ENCODE measurements at places on chromosomes 4 and X.

DNA sequence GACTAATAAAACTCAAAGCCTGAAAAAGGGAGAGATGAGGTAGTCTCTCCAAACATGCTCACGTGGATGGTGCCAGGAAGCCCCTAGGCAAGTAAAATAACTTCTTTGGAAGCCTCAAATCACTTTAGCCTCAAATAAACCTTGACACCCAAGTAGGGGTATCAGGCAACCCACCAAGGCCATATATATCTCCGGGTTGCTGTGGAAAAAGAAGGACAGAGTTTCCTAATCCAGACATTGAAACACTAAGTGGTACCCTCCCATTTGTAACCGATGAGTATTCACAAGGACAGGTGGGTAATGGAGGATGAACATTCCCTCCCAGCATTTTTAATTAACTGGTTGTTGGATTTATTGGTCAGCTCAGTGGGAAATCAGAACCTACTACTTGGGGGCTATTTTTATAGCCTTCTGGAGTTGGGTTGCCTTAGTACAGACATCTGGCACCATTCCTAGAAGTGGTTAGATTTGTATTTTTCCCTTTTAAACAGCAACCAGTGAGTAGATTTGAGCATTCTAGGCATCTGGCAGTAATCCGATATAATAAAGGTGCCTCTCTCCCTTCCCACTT, 87.7 kb downstream of the GPC3 start:
- DNase-seq: no peak

DNA sequence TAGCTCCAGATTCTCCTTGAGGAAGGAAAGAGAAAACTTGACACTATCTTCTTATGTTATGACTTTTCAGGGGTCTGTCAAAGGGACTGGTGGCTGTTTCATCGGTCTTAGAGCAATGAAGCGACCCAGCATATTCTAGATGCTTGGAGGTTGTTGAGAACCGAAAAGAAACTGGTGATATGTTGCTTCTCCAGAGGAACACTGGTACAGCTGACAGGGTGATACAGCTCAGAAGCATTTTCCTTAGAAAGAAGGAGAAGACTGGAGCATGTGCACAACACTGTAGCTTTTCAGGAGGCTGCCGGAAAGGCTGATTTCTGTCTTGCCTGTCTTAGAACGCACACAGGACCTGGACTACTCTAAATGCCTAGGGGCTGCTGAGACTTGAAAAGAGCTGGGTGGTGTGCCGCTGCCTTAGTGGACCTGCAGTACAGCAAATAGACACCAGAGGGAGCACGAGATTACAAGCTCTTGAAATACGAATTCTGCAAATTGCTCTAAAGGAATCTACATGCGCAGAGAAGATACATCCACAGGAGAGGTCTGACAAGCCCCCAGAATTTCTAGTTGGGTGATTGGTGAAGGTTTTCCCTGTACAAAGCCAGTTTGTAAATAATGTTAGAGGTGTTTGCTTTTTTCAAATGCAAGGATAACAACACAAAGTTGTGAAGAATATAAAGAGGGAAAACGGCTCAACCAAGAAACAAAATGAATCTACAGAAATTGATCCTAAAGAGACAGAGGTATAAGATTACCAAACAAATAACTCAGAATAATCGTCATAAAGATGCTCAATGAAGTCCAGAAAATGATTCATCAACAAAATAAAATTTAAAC, 223.1 kb upstream of the DMD start:
- DNase-seq: peak; percentile 1

- no peak for DNase-seq
Measured at GRCh38 chr4:154024097-154024694, 235.3 kb upstream of the SFRP2 start.

DNA sequence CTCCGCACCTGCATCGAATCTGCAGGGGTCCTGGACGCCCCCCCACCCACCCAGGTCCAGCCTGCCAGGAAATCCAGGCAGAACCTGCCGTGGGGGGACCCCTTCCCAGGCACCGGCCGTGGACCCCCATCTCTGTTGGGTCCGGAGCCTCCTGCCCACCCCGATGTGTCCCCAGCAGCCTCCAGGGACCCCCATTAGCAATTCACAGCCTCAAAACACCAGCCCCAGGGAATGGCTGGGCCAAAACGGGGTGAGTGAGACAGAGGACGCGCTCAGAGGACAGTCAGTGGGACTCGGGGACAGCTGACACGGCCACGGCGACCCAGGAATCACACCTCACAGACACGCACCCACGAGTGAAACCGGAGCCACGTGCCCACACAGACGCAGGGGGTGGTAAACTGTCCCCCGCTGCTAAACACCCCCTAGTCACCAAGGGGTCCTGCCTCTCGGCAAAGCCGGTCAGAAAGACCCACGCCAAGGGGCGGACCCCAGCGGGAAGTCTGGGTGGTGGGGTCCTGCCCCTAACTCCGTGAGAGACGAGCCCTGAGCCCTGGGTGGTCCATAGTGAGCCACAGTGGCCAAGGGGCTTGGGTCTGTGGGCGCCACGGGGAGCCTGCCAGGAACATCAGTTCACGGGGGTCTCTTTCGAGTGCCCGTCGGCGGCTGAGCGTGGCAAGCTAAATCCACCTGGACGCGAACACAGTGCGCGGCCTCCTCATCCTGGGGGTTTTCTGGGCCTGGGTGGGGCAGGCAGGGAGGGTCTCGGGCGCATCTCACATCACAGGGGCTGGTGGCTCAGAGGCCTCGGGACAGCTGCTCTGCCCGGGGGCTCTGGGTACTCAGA, 126.5 kb upstream of the NKX1-1 start:
- DNase-seq: no peak
